NCI-H524 (cell line): ENCODE measurements at places on chromosomes 4 and X.
A peak's percentile ranks its signal among the peaks of the same experiment; 100 is the strongest.

- DNase-seq: no peak
Observed at GRCh38 chrX:129996120-129996519, 13.7 kb downstream of the BCORL1 start.

GRCh38 chr4:7297881-7298280 lies 105.5 kb downstream of the SORCS2 start:
- no peak for DNase-seq

- DNase-seq: peak; percentile 61
Observed at GRCh38 chr4:66585767-66586166, 915.5 kb upstream of the EPHA5 start.

DNA sequence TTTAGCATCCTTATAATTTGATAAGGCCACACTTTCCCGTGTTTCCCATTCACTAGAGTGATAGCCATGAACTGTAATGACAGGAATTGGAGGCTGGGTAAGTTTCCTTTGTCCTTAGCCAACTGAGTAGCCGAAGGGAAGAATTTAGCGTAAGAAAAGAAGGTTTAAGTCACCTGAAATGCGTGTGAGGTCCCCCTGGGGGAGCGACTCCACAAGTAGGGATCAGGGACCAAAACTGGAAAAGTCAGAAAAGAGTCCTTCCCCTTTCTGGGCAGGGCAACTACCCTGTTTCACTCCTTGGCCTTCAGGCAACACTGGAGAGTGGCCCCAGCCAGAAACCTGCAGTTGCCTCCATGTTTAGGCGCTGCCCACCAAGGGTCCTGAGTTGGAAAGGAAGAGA lies 81.6 kb upstream of the MED14 start:
- DNase-seq: no peak

GRCh38 chrX:29870608-29871007 lies 344.8 kb upstream of the MAGEB2 start:
- DNase-seq: no peak

GRCh38 chr4:168387091-168387490 lies 68.5 kb upstream of the DDX60 start:
- DNase-seq: no peak
